ENCODE measurements at places on chromosomes 3 and 15.

GRCh38 chr3:57983734-57984518, 24.3 kb upstream of the FLNB start:
- DNase-seq: no peak

- DNase-seq: no peak
These were observed 332.7 kb upstream of the ONECUT1 start for GRCh38 chr15:53122818-53123217.

DNA sequence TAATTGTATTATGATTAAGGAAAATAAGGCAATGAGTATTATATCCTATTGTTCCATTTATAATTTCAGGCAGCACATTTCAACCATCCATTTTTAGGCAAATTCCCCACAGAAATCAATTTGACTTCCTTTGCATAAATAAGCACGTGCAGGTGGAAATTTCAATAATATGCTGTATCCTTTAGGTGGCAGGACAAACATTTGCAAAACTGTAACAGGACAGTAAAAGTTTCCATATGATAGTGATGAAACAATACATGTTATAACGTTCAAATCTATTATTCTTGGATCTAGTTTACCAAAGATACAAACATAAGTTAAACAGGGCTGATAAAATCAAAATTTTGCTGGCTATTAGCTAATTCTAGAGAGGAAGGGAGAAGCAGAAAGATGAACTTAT, 8.5 kb downstream of the UACA start:
- no peak for DNase-seq

- DNase-seq: no peak
These were observed 160.2 kb upstream of the RASGRP1 start for GRCh38 chr15:38724827-38725226.

- no peak for DNase-seq
These were observed 26.8 kb downstream of the TIMMDC1 start for GRCh38 chr3:119524931-119525662.

GRCh38 chr3:72213296-72214065, 428.5 kb upstream of the PROK2 start:
- no peak for DNase-seq
